Right atrium auricular region (tissue), 2 donors: ENCODE measurements at places on chromosomes 5 and 9. TPM values are rescaled to one million over a fixed set of nuclear protein-coding genes. Genes with fewer than 3 reads are reported as not detected.

- DNase-seq, result no peak
Measured at GRCh38 chr5:17157916-17158529, 59.4 kb upstream of the BASP1 start.

GRCh38 chr9:133693703-133694529 is 44.2 kb downstream of the SARDH start:
- DNase-seq, result no peak

DNA sequence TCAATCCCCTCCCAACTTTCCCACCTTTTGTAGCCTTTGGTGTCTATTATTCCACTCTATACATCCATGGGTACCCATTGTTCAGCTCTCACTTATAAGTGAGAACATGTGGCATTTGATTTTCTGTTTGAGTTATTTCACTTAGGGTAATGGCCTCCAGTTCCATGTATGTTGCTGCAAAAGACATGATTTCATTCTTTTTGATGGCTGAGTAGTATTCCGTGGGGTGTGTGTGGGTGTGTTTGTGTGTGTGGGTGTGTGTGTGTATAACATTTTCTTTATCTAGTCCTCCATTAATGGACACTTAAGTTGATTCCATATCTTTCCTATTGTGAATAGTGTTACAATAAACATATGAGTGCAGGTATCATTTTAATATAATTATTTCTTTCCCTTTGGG is 157.5 kb upstream of the FSTL4 start:
- no peak for DNase-seq

DNA sequence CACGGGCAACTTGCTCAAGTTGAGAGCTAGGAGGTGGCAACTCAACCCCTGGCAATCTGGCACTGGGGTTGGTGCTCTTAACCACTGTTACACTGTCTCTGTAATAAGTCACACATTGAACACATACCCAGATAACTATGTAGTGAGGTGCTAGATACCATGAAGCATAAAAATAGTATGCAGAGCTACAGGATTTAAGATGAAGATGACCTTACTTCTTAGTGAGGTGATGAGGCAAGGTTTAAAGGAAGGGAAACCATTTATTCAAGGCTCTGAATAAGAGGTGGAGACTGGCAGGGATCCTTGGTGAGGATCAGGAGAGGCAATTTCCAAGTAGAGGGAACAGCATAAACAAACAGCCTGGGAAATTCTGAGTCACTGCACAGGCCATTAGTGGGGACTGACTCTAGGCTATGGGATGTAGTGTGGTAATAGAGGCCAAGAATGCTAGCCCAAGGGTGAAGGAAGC is 67.6 kb upstream of the NR3C1 start:
- DNase-seq, result no peak

GRCh38 chr5:135322271-135322670 is 76.8 kb downstream of the MACROH2A1 start:
- no peak for DNase-seq

DNA sequence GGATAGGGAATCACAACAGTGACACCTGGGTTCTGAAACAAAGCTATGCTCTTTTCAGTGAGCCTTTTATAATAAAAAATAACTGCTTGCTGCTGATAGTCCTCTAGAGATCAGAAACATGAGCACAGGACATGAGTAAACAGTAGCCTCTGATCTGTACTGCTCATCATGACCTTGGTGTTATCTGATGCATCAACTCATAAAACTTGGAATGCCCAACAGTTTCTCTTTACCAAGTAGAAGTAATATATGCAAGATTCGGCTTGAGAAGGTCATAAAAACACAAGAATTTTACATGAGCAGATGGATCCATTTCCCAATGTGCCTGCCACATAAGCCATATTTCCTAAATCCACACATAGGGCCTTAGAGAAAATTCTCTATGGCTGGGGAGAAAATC is 318.3 kb upstream of the GRAMD2B start:
- DNase-seq, result no peak

- DNase-seq, result no peak
Measured at GRCh38 chr9:1960342-1961042, 54.7 kb upstream of the SMARCA2 start.

GRCh38 chr5:6056280-6056679 is 322.1 kb downstream of the MED10 start:
- DNase-seq, result no peak

GRCh38 chr9:113446323-113446740 is 17.2 kb upstream of the RGS3 start:
- DNase-seq, result no peak

DNA sequence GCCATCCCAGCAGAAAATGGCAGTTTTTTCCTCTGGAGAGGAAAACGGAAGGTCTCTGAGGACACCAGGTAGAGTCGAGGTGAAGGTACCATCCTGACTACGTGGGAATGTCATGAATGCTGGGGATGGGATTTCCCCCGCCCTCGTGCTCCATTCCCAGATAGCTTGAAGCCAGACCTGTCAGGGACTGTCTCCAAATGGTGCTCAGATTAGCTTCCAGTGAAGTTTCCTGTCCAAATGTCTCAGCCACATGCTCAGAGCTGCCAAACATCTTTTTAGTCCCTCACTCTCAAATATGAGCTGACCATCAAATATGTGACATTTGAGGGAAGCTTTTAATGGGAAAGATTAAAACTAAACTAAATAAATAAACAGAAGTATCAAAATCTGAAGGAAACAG is 7.6 kb upstream of the ANKRD34B start:
- DNase-seq, result no peak

- no peak for DNase-seq
Measured at GRCh38 chr5:138772986-138773594, 19.9 kb downstream of the CTNNA1 start.

GRCh38 chr9:119429302-119429701 is 60.1 kb upstream of the BRINP1 start:
- DNase-seq, result no peak

- DNase-seq, result no peak
Measured at GRCh38 chr9:129949821-129950220, 93.2 kb downstream of the FNBP1 start.

- DNase-seq, result no peak
Measured at GRCh38 chr9:110025551-110026170, 182.3 kb downstream of the C9orf152 start.

GRCh38 chr5:93874491-93874890 is 133.1 kb upstream of the POU5F2 start:
- no peak for DNase-seq

GRCh38 chr5:109947667-109948066 is 257.9 kb downstream of the MAN2A1 start:
- no peak for DNase-seq

DNA sequence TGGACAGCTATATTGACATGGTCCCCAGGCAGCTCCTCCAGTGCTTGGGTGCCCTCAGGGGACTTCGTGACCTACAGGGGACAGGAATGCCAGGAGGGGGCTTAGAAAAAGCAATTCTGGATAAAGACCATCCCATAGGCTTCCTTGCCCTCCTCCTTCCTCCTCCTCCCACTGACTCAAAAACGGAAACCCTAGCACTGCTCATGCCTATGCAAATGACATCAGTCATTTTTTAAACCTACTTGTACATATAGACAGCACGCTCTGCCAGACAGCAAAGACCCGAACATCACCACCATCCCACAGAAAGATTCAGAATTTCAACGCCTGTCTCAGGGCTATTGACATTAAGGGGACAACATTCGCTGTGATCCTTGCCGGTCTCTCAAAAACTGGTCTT is 11.0 kb downstream of the IGFBPL1 start:
- no peak for DNase-seq

DNA sequence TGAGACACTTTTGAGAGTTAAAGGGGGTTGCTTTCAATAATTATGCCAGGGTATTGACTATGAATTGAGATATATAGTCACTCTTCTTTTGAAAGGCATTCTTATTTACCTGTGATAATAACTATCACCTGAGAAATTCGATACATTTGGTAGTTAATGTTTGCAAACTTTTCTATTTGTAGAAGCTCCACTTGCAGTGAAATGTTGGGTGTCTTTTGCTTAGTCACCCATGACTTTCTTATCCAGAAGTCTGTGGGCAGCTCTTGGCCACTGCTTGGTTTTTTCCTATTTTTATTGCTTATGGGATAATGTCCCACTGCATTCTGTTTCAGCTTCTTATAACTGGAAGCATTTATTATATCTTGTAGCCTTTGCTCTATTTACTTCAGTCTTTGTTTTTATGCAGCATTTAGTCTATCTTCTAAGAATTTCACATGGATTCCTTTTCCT is 3.9 kb downstream of the MACIR start:
- no peak for DNase-seq

GRCh38 chr9:97382099-97382718 is 29.7 kb upstream of the TDRD7 start:
- no peak for DNase-seq

GRCh38 chr5:158770506-158770905 is 329.2 kb downstream of the EBF1 start:
- DNase-seq, result no peak

GRCh38 chr9:93592643-93593021 is 16.2 kb downstream of the PHF2 start:
- DNase-seq, result no peak

DNA sequence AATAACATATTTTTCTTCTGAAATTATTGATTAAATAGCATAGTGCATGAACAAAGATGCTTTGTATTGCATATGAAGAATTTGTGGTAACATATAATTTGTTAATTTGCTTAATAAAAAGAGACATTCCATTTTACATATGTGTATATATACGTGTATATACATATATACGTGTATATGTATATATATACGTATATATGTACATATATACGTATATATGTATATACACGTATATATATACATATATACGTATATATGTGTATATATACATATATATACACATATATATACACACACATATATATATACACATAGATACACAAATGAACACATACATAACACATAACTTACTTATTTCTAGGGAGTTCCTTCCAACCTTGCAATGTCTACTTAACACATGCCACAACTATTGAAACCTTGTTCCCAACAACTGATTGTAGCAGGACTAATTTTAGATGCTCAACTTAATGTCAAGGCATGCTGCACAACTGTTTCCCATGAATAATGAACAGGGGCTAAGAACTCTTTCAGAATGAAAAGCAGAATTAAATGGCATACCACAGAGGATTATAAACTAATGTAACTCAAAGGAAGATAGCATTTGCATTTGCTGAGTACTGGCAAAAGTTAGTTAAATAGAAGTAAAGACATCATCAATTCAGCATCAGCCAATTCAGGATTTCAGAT is 17.4 kb downstream of the KIF24 start:
- DNase-seq, result no peak

DNA sequence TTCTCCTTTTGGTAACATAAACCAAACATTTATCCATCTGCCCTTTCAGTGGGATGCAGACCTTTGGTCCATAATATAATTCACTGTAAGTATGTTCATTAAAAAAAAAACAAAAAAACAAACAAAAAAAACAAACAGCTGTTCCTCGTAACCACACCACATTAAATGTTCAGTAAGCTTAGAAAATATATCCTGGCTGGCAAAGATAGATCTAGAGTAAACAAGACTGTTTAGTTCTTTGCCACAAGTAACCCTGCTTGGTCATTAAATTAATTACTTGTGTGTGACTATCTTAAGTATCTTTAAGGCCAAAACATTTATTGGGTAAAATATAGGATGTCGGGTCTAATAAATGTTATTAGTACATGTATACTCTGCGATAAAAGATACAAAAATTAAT is 1717.1 kb downstream of the EFNA5 start:
- DNase-seq, result no peak

- no peak for DNase-seq
Measured at GRCh38 chr5:17216974-17217492, 398 bp upstream of the BASP1 start.

DNA sequence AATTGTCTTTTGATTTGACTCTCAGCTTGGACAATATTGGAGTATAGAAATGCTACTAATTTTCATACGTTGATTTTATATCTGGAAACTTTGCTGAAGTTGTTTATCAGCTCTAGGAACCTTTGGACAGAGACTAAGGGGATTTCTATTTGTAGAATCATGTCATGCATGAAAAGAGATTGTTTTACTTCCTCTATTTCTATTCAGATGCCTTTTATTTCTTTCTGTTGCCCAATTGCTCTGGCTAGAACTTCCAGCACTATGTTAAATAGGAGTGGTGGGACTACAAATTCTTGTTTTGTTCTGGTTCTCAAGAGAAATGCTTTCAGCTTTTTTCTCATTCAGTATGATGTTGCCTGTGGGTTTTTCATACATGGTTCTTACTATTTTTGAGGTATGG is 112.8 kb upstream of the CDH12 start:
- DNase-seq, result no peak

DNA sequence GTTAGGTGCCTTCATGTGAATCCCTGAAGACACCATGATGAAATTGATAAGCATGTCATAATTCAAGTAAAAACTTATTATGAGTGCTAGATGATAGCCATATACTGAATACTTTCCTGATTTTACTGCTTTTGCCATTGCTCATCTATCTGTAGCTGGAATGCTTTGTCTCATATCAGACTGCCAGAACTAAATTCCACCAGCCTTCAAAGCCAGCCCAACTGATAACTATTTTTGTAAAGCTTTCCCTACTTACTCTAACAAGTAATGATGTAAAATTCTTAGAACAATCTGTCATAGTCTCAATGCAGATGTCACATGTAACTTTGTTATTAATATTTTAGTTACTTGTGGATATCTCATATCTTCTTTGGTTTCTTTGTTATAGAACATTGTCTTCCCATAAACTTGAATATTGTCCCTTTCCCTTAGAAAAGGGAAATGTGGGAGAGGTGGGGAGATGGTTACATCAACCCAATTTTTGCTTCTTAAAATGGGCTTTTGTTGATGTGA is 128.3 kb downstream of the ZCCHC7 start:
- no peak for DNase-seq

DNA sequence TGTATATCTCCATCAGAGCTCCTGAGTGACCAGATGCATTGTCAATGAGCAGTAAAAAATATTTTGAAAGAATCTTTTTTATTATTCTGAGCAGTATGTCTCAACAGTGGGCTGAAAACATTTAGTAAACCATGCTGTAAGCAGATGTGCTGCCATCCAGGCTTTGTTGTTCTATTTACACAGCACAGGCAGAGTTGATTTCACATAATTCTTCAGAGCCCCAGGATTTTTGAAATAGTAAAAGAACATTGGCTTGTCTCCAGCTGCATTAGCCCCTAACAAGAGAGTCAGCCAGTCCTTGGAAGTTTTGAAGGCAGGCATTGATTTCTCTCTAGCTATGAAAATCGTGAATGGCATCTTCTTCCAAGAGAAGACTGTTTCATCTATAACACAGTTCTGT is 25.2 kb upstream of the ENTREP1 start:
- DNase-seq, result no peak

- peak; percentile 72 for DNase-seq
Measured at GRCh38 chr5:180803181-180804128, 849 bp upstream of the MGAT1 start.

- peak; percentile 38 for DNase-seq
Measured at GRCh38 chr5:151491062-151491461, 43.7 kb downstream of the SLC36A1 start.

- DNase-seq, result no peak
Measured at GRCh38 chr5:32465076-32465475, 20.5 kb upstream of the ZFR start.

BSPRY gene
- total RNA-seq, result 3.8 TPM

PCDHA9 gene
- total RNA-seq, result 0.04 TPM

ALDH7A1 gene
- total RNA-seq, result 13.9 TPM

LHX3 gene
- not detected for total RNA-seq

SPINK4 gene
- total RNA-seq, result not detected

FOXD4 gene
- total RNA-seq, result not detected

PCDHGB3 gene
- total RNA-seq, result 7.2 TPM

SHC3 gene
- 1.7 TPM for total RNA-seq

SNCB gene
- 0.67 TPM for total RNA-seq

ENC1 gene
- 18.5 TPM for total RNA-seq

OR2Y1 gene
- total RNA-seq, result not detected
